Effector CD4-positive, alpha-beta T cell (primary cell): ENCODE measurements at places on chromosomes 3 and 15.

GRCh38 chr15:60583946-60584345 is 105.0 kb upstream of the ICE2 start:
- DNase-seq = no peak

- no peak for DNase-seq
Measured at GRCh38 chr3:51802106-51802703, 23.2 kb upstream of the IQCF6 start.

DNA sequence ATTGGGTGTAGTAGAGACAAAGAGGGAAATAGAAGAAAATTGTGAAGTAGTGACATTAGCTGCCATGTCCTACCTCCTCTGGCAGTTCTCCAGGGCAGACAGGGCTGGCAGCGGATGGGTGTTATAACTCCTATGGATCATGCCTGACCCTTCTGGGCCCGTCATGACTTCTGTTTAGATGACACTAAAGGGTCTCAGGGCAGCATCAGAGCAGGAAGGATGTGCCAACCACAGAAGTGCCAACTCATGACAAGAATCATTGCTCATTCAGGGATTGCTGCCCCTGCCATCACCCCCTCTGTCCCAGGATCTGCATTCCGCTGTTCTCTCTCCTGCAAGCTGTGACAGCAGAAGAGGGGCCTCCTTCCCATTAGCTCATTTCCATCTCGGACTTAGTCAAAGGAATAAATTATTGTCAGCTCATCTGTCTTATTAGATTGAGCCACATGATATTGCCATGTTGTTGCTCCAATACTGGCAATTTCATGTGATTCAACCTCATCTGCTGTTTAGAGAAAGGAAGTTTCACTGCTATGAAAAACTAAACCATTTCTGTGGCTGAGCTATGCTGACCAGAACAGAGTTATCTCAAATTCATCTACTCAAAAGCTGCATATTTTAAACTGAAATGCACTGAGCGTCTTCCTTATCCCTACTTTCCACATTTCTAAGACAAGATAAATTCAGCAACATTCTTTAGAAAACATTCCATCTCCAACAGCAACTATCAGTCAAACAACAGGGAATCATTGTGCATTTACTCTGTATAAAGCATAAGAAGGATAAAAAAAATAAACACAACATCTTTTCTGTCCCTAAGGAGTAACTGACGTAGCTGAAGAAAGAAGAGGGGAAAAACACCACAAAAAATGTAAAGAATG is 271.6 kb downstream of the FHIT start:
- no peak for DNase-seq

DNA sequence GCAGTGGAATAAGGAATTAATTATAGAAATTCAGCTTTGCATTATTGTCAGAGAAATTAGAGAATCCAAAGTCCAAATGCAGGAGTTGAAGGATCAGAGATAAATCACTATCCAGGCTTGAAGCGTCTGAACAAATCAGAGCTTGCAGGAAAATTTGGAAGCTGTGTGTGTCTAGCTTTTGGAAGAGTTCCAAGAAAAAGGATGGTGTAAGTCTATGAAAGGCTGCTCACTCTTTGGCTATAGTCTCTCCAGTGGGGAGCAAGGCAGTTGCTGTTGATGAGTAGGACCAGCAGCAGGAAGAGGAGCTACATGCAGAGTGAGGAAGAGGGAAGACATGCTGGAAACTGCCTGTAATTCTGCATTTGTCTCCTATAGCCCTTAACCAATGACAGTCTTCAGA is 464.3 kb upstream of the GRM7 start:
- no peak for DNase-seq

DNA sequence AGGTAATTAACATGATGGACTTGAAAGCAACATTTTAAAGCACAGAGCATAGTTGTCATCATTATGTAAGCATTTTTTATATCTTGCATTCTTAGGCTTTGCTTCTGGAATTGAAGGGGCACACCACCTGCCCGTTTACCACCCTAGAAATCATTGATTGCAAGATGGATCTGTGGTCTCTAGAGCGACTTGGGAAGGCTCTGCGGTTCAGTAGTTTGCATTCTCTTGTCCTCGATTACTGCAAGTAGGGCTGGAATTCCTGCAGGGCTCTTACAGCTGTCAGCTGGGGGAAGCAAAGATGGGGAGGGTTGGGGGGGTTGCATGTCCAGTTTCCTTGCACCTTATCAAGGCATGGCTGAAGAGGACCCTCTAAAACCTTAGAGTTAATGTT is 56.7 kb upstream of the RNF7 start:
- DNase-seq = no peak

- no peak for DNase-seq
Measured at GRCh38 chr15:85563328-85563727, 182.9 kb downstream of the AKAP13 start.

DNA sequence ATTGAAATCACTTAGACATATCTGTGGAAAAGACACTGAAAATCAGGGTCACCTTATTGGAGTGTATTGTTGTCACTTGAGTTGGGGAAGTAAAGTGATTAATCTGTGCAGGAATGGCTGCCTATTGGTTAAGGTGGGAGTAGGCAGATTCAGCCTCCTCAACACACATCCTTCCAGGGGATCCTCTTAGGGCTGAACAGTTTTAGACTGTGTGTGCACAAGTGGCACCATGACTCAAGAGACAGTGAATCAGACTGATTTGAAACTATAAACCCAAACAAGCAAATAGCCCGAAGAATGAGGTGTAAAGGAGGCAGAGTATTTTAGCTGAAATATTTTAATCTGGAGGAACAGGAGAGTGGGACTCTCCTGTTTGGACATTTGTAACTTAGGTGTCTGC is 4.9 kb downstream of the ABHD17C start:
- no peak for DNase-seq

GRCh38 chr3:106176734-106177133 is 307.9 kb upstream of the CBLB start:
- DNase-seq = peak; percentile 11

DNA sequence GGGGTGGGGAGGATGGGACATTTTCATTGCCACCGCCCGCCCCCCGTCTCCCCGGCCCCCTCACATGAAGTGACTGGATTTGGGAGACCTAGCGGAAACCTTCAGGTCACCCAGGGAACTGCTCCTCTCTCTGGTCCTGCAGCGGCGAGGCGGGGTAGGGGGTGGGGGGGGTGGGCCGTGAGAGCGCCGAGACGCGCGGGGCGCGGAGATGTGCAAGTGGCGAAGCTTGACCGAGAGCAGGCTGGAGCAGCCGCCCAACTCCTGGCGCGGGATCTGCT is 712 bp upstream of the MME start:
- DNase-seq = no peak

- DNase-seq = no peak
Measured at GRCh38 chr3:168514252-168514651, 418.5 kb upstream of the GOLIM4 start.

DNA sequence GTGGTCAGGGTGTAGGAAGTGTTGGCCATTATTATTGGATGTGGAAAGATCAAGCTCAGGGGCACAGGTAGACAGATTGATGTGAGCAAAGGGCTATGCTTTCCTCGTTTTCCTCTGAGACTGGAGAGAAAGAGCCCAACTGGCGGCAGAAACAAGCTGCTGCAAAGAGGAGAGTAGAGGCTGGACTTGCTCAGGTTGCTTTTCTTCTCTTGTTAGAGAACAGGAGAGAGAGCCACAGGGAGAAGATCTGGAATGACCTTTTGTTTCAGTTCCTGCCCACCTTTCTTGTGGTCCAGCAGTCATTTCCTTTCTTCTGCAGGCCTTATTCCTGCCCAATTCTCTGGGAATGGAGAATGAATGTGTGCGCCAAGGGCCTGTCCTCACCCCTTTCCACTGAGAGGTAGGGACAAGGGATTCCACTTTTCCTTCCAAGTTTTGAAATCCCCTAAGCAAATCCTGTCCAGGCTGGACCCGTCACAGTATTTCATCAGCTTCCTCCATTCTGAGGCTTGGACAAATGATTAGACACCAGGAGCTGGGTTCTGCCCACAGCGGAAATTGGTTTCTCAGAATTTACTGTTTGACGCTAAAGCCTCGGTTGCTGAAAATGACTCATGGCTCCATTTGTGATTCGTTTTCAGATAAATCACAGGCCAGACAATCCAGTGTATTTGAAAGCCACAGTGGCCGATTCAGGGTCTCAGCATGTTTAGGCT is 16.1 kb downstream of the ZNF80 start:
- DNase-seq = peak; percentile 41

DNA sequence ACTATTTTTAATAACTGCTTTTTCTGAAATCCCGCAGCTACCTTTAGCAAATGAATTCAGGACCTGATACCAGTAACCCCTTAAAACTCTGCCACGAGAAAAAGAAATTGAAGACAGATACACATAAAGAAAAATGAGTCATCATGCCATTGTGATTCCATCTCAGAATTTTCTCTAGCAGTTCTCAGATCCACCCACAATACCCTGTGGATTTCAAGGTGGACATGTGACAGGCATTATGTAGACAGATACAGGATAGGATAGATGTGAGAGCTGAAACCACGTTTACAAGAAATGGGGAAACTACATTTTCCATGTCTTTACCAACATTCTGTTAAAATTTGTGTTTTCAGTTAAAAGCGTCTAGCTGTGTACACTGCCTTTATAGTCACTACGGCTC is 291.9 kb upstream of the NR2F2 start:
- DNase-seq = no peak

DNA sequence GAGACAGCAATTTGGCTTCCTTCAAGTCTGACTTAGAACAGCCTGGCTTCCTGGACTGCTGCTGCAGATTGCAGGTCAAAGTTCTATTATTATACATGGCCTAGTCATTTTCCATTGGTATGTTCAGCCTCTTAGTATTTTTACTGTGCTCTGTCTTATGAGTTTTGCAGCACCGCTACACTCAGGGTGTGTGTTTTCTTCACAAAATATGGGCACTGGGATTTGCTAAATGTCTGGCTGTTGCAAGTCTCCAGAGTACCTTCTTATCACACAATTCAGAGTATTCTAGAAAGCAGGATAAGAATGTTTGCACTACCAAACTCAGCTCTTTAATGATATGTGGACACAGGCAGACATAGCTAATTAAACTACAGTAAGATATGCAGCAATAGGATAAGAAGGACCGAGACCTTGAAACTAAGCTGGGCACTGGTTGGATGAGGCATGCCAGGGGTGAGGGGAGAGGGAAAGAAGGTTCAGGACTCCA is 203.0 kb upstream of the PDZRN3 start:
- no peak for DNase-seq

- DNase-seq = no peak
Measured at GRCh38 chr3:174973465-174973864, 114.3 kb downstream of the NAALADL2 start.

DNA sequence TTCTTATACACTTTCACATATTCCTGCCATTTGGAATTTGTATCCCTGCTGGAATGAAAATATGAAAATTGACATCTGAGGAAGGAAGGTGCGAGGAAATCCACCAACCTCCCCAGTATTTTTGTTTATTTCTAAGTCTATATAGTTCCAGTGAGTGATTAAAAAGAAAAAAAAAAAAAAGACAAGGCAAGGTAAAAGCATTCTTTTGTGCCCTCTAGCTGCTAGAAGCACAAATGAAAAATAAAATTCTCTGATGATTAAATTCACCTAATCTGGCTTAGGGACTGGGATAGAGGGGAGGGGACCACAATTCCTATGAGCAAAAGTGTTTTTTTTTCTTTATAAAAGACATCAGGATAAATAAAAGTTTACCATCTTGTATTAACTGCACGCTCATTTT is 370.9 kb downstream of the NR2F2 start:
- DNase-seq = no peak
